ENCODE measurements at places on chromosomes 13 and 19. TPM values are rescaled to one million over a fixed set of nuclear protein-coding genes. Genes with fewer than 3 reads are reported as not detected.
A peak's percentile ranks its signal among the peaks of the same experiment; 100 is the strongest.

DNA sequence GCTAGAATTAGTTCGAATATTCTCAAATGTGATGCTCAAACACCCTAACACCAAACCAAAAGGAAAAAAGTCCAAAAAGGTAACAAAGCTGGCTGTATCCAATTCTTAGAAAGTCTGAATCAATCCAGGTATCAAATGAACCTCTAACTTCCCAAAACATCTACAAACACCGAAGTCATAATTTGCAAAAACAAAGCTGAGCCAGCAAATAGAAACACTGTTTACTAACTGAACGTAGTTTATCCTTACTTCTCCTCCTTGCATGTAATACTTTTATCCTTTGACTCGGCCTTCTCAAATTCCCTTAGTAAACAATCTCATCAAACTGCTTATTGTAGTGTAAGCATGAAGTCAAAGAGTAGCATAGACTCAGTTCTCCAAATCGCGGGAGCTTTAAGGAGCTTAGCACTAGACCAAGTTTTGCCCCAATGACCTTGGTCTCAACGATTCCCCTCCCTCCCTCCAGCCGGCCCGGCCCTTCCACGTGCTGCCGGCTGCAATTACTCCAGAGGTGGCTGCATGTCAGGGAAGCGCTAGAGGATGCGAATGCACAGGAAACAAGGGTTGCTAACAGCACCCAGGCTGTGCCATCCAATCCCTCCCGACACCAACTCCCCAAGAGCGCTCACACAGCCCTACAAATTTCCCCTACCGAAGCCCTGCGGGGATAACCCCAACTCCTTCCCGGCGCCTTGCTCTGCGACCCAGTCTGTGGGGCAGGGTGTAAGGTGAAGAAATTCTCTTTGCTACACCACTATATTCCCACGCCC lies 693 bp downstream of the XPO4 start:
- DNase-seq = peak; percentile 64

DNA sequence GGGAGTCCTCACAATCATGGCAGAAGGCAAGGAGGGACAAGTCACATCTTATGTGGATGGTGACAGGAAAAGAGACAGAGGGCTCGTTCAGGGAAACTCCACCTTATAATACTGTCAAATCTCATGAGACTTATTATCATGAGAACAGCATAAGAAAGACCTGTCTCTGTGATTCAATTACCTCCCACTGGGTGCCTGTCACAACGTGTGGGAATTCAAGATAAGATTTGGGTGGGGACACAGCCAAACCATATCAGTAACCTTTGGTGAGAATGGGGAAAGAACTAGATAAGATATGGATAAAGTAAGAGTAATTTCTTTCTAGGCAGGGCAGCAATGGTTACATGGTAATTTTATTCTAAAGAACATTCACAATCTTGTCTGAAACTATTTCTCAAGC lies 344.9 kb upstream of the KLF12 start:
- DNase-seq = no peak

DNA sequence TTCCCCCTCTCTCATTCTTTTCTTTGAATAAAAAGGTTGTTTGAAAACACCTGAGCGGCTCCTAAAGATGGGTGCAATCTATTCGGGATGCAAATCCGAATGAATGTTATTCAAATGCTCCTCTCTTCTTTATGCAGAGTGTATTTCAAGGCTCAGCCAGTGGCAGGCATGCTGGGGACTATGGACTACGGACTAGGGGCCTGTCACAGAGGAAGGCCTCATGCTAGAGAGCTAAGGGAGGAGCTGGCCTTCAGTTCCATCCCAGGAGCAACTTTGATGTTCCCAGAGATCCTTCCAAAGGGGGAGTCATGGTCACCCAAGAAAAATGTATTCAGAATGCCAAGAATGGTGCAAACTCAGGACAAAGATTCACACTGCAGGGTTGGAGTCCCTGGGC lies 9.3 kb downstream of the ALOX5AP start:
- DNase-seq = no peak

The ZNF430 gene
- total RNA-seq = 9.7 TPM

The FFAR3 gene
- 1.5 TPM for total RNA-seq

- no peak for DNase-seq
Measured at GRCh38 chr19:29299416-29300380, 86.7 kb upstream of the UQCRFS1 start.

- no peak for DNase-seq
Measured at GRCh38 chr13:74891610-74892009, 590.4 kb downstream of the TBC1D4 start.

DNA sequence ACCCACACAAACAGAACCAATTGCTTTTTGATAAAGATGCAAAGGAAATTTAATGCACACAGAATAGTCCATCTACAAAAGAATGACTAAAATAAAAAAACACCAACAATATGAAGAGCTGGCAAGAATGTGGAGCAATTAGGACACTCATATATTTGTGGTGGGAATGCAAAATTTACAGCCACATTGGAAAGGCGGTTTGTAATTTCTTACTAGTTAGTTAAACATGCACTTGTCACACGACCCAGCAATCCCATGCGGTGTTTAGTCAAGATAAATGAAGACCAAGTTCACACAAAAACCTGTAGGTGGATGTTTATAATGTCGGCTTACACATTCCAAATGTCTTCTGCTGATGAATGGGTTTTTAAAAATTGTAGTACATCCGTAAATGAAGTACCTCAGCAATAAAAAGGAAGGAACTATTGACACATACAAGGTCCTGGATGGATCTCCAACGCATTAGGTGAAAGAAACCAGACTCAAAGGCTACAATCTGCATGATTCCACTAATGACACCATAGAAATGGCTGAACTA lies 5.2 kb downstream of the GRTP1 start:
- no peak for DNase-seq

The DCLK1 gene
- 12.7 TPM for total RNA-seq

- peak; percentile 25 for DNase-seq
Measured at GRCh38 chr13:33611121-33611805, 206.7 kb upstream of the RFC3 start.

DNA sequence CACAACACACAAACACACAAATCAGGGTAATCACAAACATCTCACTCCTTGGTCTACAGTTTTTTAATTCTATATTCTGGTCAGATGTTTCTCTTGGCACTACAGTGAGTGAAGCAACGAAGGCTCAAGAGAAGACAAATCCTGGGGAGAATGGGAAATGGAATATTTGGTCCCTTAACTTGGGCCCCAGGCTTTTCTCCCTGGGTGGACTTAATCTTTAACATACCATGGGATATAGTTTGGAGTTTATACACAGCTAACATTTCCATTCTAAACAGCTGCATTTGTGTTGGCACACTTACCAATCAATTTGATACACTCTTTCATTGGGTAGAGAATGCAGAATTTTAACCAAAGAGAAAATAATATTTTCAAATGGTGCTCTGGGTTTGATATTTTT lies 1132.6 kb upstream of the SLC10A2 start:
- no peak for DNase-seq
